ENCODE measurements at places on chromosomes 2 and 18.

- no peak for DNase-seq
Measured at GRCh38 chr2:69335311-69335710, 51.7 kb downstream of the GFPT1 start.

DNA sequence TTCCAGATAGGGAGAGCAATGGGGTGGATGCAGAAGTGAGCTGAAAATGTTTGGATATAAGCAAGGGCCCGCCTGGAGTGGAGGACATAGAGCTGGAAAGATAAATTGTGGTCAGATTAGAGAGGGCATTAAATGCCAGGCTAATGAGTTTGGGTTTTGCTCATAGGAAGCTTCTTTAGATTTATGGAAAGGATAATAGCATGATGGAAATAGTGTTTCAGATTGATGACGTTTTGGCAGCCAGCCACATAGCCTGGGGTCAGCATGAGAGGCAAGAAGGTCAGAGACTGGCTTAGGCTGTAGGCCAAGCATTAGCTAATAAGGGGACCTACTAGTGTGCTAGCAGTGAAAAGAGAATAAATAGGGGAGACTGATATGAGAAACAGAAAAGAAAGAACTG lies 321.6 kb downstream of the STK39 start:
- DNase-seq: no peak

DNA sequence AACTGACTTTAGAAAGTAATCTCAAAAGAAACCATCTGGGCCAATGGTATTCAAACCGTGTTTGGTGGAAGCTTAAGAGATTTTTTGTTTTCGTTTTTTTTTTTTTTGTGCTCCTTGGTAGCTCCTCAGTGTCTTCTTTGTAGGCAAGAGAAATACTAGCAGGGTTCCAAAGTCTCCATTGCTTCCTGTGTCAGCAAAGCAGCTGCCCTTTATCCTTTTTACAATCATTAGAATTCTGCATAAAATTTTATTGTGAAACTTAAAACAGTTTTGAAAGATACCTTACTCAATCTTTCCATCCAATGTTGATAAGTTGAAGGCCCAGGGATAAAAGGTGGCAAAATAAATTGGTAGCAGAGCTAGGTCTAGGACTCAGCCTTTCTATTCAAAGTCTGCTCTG lies 479 bp downstream of the IL1F10 start:
- DNase-seq: no peak

GRCh38 chr18:74264303-74265020 lies 27.3 kb downstream of the CYB5A start:
- DNase-seq: no peak

DNA sequence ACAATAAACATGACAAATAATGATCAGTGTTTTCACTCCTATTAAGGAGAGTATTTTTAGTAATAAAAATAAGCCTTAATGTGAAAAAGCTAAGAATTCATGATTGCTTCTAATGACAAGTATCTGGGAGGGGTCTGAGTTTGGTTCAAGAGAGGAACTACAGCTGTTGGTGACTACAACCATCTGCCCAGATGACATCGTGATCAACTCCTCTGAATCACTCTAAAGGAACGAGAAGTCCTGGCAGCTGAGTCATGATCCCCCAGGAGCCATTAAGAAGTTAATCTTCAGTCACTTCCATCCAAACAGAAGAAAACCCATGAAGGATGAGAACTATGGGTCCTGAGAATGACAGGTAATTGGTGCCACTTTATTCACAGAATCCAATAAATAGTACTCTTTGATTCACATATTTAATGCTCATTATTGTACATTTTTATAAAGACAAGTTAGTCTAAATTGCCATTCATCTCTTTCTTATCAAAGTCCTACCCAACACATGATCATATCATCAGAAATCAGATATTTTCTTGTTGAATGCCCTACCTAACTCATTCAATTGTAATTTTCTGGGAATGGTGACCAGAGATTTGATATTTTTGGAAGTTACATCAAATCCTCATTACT lies 6.8 kb downstream of the TFPI start:
- DNase-seq: no peak

GRCh38 chr18:36798738-36799473 lies 29.9 kb downstream of the TPGS2 start:
- DNase-seq: no peak

DNA sequence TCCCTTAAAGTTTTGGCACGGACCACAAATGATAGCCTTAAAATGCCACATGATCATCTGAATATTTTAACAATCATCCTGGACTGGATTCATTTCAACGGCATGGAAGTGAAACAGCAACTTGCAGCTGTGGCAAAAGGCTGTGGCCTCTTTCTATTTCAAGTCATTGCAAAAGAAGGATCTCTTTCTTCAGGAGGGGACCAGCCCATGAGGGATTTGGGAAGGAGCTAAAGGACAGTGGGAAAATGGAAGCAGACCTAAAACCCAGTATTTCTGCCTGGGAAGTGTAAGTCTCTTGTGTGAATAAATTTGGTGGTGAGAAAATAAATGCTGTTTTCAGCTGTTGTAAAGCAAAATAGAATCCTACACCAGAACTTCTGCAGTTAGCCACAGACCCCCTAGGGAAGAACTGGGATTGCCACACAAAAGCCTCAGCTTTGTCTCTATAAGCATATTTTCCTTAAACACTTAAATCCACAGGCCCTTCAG lies 107.3 kb upstream of the ZFP36L2 start:
- DNase-seq: no peak

DNA sequence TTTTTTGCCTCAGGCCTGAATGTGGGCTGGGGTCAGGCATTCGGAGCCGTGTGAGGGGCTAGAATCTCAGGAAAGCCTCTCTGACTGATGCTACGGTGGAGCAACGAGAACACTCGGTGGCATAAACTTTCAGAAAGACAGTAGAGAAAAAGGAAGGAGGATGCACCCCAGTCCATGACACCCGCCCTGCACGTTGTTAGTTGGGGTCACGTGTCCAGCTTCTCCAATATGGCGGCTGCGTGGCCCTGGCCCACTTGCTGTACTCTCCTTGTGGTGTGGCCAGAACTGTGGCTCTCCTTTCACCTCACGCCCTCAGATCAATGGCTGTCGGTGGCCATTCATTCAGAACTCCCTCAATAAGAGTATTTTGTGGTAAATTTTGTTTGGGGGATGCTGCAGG lies 131.2 kb downstream of the KCTD1 start:
- no peak for DNase-seq

GRCh38 chr18:27075828-27076227 lies 109.3 kb downstream of the CHST9 start:
- DNase-seq: no peak

DNA sequence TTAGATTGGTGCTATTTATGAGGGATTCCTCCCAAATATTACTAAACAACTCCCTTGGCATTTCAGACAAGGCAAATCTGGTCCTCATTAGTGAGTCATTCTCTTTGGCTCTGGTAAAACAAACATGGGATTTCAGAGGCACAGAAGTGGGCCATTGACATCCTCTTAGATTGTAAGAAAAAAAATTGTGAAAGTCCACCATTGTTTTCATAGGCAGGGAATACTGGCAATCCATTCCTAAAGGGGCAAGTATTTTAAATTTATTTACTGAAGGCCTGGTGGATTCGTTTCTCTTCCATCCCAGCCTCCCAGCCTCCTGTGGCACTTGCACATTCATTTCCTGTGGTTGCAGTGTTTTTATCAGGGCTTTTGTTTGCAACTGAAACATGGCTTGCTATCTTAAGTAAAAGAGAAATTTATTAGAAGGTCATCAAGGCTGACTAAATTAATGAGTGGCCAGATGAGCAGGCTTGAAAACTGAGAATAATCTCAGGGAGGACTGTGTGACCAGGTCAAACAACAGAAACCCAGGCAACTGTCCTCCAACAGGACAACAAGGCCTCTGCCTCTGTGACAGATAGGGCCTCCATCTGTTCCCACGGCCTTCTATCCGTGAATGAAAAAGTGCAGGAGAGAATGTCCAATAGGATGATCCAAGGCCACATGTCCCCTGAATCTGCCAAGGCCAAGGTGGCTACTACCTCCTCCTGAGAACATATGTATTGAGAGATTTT lies 23.1 kb upstream of the TNFAIP6 start:
- DNase-seq: no peak

DNA sequence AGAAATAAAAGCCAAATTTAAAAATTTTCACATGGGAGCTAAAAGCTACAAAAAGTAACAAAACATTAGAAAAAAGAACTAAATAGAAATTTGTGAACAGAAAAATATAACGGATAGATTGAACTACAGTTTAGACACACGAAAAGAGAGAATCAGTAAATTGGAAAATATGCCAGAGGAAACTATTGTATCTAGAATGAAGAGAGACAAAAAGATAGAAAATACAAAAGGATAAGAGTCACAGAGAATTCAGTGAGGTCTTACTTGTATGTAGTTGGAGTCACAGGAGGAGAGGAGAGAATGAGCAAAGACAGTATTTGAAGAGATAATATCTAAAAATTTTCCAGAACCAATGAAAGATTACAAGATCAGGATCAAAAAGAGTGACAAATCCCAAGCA lies 11.3 kb upstream of the MCFD2 start:
- no peak for DNase-seq

GRCh38 chr2:65153515-65153914 lies 23.6 kb upstream of the RAB1A start:
- no peak for DNase-seq

DNA sequence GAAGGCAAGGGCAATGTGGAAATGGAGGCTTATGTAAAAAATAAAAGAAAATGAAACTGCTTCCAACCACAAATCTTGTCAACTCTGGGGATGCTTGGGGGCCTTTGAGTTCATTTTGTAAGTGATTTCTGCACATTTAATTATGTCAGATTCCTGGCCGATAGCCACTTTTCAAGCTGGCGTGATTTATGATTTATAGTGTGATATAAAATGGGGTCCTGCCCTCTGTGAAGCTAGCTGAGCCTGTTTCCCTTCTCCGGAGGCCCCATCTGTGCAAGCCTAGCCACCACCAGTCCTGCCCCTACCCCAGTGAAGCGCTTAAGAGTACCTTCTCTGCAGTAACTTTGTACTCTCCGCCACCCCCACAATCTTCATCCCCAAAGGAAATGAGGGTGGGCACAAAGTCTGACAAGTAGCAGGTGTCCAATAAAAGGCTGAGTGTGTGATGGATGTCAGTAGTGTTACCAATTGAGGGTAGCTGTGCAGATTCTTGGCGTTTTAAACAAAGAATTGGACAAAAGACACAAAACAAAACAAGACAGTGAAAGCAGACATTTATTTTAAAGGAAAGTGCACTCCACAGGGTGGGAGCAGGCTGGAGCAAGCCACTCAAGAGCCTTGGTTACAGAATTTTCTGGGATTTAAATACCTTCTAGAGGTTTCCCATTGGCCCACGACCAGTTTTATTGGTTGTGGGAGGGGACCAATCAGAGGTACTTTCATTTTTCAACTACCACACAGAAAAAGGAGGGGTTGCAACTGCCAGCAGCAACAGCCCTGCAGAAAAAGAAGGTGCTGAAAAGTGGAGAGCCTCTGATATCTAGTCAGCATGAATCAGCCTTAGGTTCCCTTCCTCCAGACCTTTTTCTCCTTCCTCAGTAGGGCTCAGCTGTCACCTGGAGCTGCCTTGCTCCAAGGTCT lies 39.0 kb upstream of the SIX3 start:
- no peak for DNase-seq

DNA sequence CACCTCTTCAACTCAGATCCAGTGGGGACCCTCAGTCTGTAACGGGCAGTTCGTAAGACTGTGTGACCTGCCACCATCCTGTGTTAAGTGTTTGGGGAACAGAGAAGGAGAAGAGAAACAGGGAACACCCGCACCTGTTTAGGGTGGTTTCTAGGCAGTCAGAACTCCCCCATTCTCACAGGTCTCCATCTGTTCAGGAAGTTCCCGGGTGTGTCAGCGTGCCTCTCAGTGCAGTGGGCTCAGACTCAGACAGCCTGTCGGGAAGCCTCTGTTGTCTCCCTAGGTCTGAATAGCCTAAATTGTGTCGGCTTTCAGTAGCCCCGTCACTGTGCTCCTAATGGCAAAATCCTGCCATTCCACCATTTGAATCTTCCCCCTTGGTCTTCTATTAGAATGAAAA lies 256.6 kb downstream of the LOXHD1 start:
- no peak for DNase-seq

DNA sequence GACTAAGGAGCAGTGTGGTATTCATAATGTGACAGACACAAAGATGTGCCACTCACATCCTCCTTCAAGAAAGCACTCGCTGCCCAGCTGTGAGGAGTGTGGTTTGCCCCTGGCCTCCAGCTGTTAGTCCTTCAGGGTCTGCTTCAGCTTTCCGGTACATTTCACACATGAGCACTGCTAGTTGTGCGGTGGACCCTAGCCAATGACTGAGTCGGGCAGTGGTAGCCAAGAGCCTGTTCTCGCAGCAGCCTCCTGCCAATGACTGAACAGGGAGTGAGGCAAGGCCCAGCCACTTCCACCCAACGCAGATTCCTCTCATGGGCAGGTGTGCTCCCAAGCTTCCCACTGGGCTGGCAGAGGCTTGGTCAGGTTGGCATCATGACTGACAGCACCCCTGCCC lies 254.3 kb downstream of the RBM43 start:
- DNase-seq: no peak

DNA sequence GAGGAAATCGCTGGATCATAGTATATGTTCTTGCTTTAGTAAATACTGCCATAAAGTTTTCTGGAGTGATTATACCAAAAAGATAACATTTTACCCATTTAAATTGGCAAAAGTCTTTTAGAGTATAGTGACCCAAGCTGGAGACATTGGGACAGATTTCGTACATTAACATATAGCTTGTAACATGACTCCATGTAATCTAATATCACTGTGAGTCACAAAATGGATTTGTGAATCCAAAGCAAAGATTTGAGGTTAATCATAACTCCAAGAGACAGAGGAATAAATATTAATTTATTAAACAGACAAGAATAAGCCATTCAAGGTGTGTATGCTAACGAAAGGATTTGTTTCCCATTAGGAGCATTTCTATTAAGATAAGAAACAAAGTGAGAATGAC lies 45.0 kb upstream of the RMP24 start:
- DNase-seq: no peak

- DNase-seq: no peak
Measured at GRCh38 chr2:160199683-160200389, at the start of gene ITGB6. Gene ITGB6 (minus strand): TSS chr2:160200272. CDS start chr2:160200063, 209 bp downstream.

- DNase-seq: no peak
Measured at GRCh38 chr2:57720728-57721627, 325.6 kb upstream of the VRK2 start.

DNA sequence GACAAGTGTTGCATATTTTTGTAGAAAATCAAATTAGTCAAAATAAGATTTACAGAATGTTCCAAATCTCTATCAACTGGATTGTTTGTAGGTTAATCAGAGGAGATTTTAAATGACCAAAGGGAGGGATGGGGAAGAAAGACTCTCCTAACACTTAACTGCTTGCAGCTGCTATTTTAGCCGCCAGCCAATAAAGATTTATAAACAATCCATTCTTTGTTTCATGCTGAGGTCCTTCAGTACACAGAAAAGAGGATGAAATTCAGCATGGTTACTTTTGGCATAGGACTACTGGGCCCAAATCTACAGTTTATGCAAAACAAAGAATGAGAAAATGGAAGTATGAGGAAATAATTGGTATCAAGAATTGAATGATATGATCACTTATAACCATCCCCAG lies 86.4 kb upstream of the FN1 start:
- DNase-seq: no peak
